GM23338 (cell line): ENCODE measurements at places on chromosomes 16 and 17. TPM values are rescaled to one million over a fixed set of nuclear protein-coding genes. Genes with fewer than 3 reads are reported as not detected.

Gene TMIGD1
- polyA plus RNA-seq, result not detected in 2 replicates

Gene MT4
- polyA plus RNA-seq, result not detected in 2 replicates

Gene EEF2KMT
- polyA plus RNA-seq, result 19.7 and 24.0 TPM in 2 replicates

Gene P2RX5
- polyA plus RNA-seq, result 7.4 and 7.5 TPM in 2 replicates

Gene SPEM3
- not detected in 2 replicates for polyA plus RNA-seq

Gene TOX3
- 9.8 TPM in 2 replicates for polyA plus RNA-seq

Gene TBC1D3E
- not detected in 2 replicates for polyA plus RNA-seq

Gene WFDC1
- 0.70 and 0.95 TPM in 2 replicates for polyA plus RNA-seq

Gene SLC52A1
- polyA plus RNA-seq, result 0.21 and 0.50 TPM in 2 replicates

Gene ZNF205
- 15.7 and 16.6 TPM in 2 replicates for polyA plus RNA-seq

Gene GPRC5C
- 8.9 and 9.0 TPM in 2 replicates for polyA plus RNA-seq

Gene DNAH3
- 0.70 and 1.0 TPM in 2 replicates for polyA plus RNA-seq

Gene PLCD3
- polyA plus RNA-seq, result 3.0 and 5.7 TPM in 2 replicates

Gene ITGA3
- 9.6 and 11.0 TPM in 2 replicates for polyA plus RNA-seq

Gene CFAP97D1
- polyA plus RNA-seq, result 0.10 TPM in 1 of 2 replicates, not detected in the other

Gene CD300E
- not detected in 2 replicates for polyA plus RNA-seq

Gene ETV4
- 93.1 and 97.2 TPM in 2 replicates for polyA plus RNA-seq

Gene SLFN12L
- polyA plus RNA-seq, result not detected in 2 replicates

Gene SNX20
- not detected in 2 replicates for polyA plus RNA-seq

Gene CHD9NB
- 1.5 and 1.7 TPM in 2 replicates for polyA plus RNA-seq
